ENCODE measurements at places on chromosomes 3 and 15.

DNA sequence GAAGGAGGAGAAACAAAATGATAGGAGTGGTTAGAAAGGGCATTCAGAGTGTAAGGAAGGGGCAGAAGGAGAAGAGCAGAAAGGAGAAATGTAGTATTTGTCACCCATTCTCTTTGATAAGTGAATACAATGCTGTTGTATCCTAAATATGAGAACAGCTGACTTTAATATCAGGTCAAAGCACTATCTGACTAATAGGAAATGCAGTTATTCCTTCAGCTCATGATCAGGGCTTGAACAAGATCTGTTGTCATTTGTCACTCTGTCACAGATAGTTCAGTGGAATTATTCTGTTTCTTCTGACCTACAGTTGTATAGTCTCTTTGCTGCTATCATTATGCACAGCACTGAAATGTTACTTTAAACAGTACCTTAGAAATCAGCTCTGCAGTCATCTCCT, 149.4 kb downstream of the FRMD5 start:
- DNase-seq: no peak

GRCh38 chr3:7546253-7546652, 685.3 kb downstream of the GRM7 start:
- DNase-seq: no peak

- no peak for DNase-seq
Measured at GRCh38 chr15:46170326-46170725, 535.5 kb downstream of the SQOR start.

DNA sequence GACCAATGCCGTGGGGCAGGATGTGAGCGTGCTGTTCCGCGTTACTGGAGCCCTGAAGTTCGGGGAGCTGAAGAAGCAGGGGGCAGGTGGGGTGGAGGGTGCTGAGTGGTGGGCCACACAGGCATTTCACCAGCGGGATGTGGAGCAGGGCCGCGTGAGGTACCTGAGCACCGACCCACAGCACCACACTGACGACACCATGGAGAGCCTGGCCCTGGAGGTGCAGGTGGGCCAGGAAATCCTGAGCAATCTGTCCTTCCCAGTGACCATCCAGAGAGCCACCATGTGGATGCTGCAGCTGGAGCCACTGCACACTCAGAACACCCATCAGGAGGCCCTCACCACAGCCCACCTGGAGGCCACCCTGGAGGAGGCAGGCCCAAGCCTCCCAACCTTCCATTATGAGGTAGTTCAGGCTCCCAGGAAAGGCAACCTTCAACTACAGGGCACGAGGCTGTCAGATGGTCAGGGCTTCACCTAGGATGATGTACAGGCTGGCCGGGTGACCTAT, 179.6 kb downstream of the TBC1D2B start:
- no peak for DNase-seq

GRCh38 chr3:126515066-126515706, 2.4 kb downstream of the UROC1 start:
- DNase-seq: no peak

GRCh38 chr3:122004107-122004506, 17.9 kb downstream of the ILDR1 start:
- no peak for DNase-seq

DNA sequence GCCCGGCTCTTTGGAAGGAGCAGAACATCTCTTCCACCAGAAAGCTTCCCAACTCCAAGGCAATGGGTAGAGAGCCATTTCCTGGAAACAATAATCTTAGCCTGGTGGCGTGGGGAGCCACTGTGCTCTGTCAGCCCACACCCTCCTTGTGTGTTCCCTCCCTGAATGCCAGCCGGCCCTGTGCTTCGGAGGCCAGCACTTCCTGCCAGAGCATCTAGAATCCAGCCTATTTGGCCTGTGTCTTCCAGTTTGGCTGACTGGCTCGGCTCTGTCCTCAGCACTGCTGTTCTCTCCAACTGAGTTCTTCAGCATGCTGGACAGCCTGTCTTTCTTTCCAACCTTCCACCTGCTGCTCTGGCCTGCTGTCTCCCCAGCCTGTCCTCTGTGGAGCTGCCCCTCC, 349.3 kb downstream of the MFSD1 start:
- no peak for DNase-seq

GRCh38 chr15:48494631-48495030, 150.9 kb downstream of the FBN1 start:
- no peak for DNase-seq

DNA sequence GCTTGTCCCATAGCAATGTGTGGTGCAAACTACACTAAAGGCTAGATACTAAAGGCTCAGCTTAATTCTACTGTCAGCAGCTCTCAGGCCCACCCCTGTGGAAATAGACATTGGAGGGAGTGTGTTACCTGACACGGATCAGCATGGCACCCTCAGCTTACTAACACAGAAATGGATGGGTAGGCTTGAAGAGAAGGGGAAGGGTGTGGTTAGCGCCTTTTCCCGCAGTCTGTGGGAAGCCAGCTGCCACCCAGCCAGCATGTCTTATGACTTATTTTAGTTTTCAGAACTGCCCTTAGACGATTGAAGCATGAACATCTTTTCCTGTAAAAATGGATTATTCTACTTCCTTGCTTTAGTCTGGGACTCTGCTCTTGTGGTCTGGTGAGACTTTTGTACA, 25.8 kb upstream of the ADPGK start:
- DNase-seq: no peak

GRCh38 chr15:76991741-76992645, 2.9 kb upstream of the PSTPIP1 start:
- DNase-seq: no peak

- no peak for DNase-seq
Measured at GRCh38 chr3:15630646-15631350, 29.3 kb downstream of the BTD start.

DNA sequence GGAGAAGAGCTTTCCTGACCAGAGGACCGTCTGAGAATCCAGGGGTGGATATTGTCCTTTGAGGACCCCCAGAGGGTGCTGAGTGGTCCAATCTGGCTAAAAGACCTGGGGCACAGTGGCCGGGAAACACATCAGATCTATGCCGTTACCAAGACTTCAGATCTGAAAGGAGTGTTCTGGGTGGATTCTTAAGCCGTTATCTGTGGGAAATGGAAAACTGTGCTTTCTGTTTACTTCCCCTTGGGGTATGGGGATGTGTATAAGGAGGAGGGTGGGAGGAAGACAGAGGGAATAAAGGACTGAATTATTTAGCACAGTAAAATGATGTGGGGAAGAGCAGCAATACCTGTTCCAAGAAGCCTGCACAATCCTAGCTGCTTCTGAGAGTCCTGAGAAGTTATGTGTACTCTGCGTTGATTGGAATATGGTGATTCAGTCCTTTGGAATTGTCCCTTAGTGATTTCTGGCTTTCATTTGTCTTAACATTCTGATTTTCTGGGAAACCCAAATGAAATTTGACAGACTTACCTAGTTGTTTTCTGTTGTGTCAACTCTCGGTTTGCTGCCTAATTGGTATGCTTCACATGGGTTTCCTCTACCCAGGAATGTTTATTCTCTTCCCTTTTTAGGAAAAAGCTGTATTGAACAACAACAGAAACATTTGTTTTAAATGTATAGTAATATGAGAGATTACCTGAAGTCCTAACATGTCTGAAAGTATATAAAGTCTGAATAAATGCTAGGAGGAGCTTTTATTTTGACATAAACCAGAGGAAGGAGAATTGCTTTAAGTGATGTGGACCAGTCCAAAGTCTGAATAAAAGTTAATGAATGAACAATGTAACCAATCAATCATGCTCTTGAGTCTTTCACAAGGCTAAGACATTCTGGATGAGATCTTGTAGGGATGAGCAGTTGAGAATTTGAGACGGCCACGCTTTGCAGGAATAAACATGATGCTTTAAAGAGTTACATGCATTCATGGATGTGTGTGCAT, 427.1 kb upstream of the C2CD4B start:
- DNase-seq: no peak

DNA sequence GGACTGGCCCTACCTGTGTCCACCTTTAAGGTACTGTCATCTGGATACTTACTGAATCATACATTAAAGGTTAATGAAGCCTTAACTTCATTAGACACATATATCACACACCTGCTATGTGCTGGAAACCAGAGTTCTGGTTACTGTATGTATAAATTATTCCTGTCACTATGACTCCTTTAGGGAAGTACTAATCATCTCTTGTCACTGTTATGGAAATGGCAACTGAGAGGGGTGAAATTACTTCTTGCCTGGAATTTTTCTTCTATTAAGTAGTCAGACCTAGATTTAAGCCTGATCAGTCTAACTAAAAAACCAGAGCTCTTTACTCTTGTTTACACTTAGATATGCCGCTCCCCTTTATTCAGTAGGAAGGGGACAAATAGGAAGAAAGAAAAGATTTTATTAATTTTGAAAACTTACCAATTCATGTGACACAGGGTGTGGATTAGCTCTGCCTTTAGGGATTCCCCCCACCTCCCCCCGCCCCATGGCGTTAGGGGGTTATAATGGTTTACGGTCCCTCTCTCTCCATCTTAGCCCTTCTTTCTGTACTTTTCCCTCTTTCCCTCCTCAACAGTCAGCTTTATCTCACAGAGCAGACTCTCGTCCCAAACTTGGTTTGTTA, 152.5 kb downstream of the KLHL25 start:
- no peak for DNase-seq

- peak; percentile 79 for DNase-seq
Measured at GRCh38 chr15:75104804-75105557, 81.6 kb downstream of the PPCDC start.

GRCh38 chr3:141379250-141379966, 11.1 kb downstream of the ZBTB38 start:
- DNase-seq: peak; percentile 56

- no peak for DNase-seq
Measured at GRCh38 chr15:59792359-59792758, 103.2 kb upstream of the BNIP2 start.

- no peak for DNase-seq
Measured at GRCh38 chr3:197434830-197435229, 120.9 kb downstream of the BDH1 start.

- no peak for DNase-seq
Measured at GRCh38 chr15:77768107-77768506, 135.4 kb upstream of the LINGO1 start.
